ENCODE measurements at places on chromosomes 3 and 15. TPM values are rescaled to one million over a fixed set of nuclear protein-coding genes. Genes with fewer than 3 reads are reported as not detected.

Gene RBP2
- not detected for total RNA-seq

Gene ARNT2
- total RNA-seq = 10.4 TPM

Gene RTP3
- not detected for total RNA-seq

Gene LNP1
- total RNA-seq = 2.9 TPM

Gene SEC61A1
- total RNA-seq = 373 TPM

Gene DPP8
- 46.2 TPM for total RNA-seq

Gene IGSF11
- total RNA-seq = under 0.01 TPM

Gene DUOX2
- not detected for total RNA-seq

Gene CLCN2
- total RNA-seq = 3.3 TPM

Gene PPP1R14D
- not detected for total RNA-seq

Gene ATR
- total RNA-seq = 25.0 TPM

Gene EPHA3
- total RNA-seq = 6.7 TPM

Gene COL6A6
- 0.23 TPM for total RNA-seq

Gene ALDH1A2
- 3.8 TPM for total RNA-seq

Gene SKOR1
- total RNA-seq = 0.17 TPM

Data from smooth muscle cell of the pulmonary artery (primary cell).